ENCODE measurements at places on chromosomes 1 and 21.

DNA sequence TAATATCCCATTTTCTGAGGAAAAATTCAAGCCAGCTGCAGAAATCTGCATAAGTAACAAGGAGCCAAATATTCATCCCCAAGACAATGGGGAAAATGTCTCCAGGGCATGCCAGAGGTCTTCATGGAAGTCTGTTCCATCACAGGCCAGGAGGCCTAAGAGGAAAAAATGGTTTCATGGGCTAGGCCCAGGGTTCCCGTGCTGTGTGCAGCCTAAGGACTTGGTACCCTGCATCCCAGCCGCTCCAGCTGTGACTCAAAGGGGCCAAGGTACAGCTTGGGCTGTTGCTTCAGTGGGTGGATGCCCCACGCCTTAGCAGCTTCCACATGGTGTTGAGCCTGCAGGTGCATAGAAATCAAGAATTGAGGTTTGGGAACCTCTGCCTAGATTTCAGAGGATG, 173.5 kb downstream of the LMX1A start:
- no peak for DNase-seq

DNA sequence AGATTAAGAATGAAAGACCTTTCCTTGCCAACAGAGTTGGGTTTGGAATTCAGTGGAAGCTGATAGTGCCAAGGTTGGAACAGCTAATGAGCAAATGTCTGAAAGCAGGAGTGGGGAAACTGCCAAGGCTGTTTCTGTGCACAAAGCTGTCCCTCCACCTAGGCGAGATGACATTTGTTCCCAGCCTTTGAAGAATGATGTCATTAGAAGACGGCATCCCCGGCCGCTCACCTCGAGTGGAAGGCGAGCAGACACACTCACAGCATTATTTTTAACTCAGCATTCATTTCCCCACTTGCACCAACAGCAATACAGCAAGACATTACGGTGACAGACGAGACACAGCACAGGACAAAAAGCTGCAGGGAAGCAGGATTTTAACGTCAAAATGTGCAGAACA, 463.9 kb downstream of the PCP4 start:
- no peak for DNase-seq

GRCh38 chr1:71829346-71829745, 453.0 kb downstream of the NEGR1 start:
- DNase-seq: no peak

DNA sequence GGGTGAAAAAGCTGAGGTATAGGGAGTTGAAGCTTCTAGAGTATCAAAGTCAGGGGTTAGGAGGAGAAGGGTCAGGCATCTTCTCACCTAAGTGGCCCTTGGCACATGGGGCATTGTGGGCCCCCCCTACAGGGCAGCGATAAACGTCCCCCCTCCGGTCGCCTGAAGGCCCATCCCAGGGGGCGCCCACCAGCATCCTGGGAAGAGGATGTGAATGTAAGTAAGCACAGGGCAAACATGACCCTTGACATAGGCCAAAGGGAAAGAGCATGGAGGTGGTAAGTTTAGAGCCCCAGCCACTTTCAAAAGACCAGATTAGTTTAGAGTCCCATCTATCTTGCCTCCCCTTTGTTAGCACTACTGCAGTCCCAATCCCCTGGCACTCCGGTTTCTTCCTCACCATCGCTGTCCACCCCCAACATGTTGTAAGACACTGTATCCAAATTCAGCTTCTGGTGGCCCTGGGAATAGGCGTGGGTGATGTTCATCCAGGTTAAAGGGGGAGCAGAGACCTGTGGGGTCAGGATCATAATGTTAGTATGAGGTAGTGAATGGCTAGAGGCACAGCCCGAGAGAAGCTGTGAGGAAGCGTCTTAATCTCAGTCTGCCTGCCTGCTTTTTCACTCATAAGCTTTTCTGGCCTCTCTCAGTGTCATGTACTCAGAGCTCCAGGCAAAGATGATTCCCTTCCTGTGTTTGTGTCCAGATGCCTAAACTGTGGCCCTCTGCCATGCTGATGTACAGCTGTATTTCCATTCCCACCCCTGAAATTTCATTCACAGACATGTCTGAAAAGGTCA, 2.7 kb downstream of the ITGA10 start:
- no peak for DNase-seq

GRCh38 chr1:25744140-25744581, 55.8 kb upstream of the SELENON start:
- no peak for DNase-seq

- DNase-seq: no peak
These were observed 36.1 kb upstream of the KHDRBS1 start for GRCh38 chr1:31977385-31978131.

- no peak for DNase-seq
These were observed 160.2 kb downstream of the HIVEP3 start for GRCh38 chr1:41758500-41758899.

DNA sequence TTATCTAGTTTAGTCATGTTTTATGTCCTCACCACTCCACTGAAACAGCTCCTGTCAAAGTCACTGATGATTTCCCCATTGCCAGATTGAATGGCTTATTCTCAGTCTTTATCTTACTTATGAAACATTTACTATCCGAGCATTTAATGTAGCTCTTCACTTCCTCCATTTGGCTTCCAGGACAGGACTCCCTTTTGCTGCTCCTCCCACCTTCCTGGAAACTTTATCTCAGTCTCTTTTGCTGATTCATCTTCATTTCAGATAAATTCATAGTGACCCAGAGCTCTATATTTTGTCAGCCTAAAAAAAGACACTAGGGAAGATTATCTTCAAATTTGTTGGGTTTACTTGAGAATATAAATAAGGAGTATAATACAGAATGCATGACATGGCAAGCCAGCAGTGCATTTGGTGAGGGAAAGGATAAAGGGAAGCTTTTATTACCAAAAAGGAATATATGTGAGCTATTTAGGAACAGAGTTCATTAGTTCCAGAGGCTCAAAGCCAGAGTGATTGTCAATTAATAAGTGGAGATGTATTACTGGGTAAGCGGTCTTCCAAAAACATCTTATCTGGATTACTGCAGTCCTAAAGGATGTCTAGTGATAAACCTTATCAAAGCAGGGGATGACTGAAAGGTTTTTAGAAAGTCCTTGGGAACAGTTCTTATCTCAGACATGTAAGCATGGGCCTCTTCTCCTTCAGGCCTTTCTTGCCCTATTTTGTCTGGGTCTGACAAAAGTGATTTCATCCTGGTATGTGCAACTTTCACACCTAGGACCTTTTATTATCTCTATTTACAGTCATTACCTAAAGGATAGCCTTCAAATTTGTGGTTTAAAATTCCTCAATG, 25.6 kb downstream of the IL23R start:
- DNase-seq: no peak

GRCh38 chr1:197736685-197737084, 38.6 kb downstream of the DENND1B start:
- DNase-seq: no peak

DNA sequence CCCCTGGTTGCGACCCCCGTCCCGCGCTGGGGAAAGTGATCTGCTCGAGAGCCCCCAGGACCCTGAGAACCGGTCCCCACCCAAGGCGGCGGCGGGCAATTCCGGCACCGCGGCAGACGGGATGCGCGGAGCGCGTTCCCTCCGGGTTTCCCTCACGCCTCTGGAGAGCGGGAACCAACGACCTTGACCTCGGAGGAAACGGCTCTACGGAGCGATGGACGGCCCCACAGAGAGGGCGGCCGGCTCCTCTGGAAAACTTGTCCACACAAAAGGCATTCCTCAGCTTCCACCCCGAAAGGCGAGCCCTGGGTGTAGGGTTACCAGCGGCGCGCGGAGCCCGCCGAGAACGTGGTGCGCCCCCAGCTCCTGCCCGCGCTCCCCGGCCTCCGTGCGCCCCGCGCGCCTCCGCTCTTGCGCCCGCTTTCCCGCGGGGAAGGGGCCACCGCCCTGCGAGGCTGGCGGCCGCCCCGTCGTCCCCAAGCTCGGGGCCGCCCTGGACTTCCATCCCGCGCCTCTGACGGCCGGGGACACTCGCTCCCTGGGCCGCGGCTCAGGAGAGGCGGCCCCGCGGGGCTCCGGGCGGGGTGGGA, 391 bp upstream of the KIAA1614 start:
- no peak for DNase-seq

DNA sequence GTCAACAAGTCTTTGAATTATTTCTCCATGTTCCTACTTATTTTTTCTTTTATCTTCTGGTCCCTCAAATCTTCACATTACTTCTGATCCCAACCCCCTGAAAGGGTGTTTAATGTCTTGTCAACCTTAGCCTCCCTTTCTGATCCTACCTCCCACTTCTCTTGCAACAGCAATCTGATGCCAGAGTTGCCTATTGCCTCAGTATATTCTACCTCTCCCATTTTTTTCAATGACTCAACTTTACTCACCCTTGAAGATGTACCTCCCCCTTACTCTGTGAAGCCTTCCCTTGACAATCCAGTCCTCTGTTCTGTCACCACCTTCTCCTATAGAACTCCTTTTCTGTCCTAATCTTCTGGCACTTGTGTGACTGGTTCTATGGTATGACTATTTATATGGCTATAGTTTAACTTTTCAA, 99.5 kb upstream of the CD55 start:
- DNase-seq: no peak

DNA sequence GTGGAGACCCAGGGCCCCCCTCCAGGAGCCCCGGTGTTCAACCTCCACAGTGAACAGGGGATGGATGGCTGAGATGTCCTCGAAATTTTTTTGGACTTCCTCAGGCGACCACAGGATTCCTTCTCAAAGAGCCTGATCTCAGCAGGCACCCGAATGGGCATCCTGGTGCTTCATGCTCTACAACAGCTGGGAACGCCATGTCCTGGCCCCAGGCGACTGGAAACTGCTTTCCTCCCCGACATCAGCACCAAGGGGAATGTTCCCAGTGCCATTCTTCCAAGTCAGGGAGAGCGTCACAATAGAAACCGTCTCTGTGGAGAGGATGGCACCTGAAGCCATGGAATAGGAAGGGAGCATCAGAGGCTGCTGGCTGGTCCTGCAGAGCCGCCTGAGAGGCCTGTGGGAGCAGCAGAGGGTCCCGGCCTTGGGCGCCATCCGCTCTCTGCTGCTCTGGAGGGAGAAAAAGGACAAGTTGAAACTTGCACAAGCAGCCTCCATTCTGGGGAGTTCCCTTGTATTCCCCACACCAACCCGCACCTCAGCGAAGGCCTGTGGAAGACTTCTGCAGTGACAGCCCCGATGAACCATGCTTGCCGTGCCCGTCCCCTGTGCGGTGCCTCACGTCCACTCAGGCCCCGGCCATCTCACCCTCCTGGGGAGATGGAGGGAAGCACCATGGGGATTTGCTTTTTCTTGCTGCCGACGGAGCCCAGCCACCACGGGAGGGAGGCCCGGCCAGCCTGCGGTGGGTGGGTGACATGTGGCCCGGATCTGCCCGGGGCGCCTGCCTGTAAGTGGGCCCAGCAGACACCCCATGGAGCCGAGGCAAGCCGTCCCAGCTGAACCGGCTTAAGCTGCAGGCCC, 2.3 kb upstream of the ADARB1 start:
- DNase-seq: no peak

- no peak for DNase-seq
These were observed 24.5 kb upstream of the TNFRSF1B start for GRCh38 chr1:12142141-12142823.

DNA sequence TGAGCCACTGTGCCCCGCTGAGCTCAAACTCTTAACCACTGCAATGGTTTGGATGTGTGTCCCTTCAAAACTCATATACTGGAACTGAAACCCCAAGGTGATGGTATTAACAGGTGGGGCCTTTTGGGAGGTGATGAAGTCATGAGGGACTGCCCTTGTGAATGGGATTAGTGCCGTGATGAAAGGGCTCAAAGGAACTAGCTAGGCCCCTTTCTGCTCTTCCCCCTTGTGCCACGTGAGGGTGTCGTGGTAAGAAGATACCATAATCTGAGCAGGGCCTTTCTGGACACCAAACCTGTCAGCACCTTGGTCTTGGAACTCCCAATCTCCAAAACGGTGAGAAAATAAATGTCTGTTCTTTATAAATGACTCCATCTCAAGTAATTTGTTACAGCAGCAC, 45.5 kb upstream of the SPOCD1 start:
- DNase-seq: no peak

DNA sequence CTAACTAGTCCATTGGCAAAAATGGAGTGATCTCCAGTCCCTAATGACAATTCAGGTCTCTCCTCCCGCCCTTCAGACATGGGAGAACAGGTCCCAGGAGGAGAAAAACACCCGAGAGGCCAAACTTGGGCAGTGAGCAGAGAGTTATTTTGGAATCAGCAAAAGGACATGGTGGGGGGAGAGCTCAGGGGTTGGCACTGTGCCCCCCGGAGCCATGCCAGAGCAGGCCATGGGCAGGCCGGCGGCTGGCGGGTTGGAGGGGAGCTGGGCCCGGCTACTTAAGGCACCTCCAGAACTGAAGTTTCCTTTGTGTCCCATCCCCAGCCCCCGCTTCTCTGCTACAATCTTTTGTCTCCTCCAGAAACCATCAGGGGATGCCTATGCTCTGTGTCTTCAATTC, 7.1 kb downstream of the LGR6 start:
- DNase-seq: no peak

GRCh38 chr1:38185913-38186312, 139.3 kb upstream of the POU3F1 start:
- DNase-seq: no peak

GRCh38 chr1:194167956-194168640, 981.7 kb upstream of the B3GALT2 start:
- no peak for DNase-seq
